ENCODE measurements at places on chromosomes 12 and 14.

DNA sequence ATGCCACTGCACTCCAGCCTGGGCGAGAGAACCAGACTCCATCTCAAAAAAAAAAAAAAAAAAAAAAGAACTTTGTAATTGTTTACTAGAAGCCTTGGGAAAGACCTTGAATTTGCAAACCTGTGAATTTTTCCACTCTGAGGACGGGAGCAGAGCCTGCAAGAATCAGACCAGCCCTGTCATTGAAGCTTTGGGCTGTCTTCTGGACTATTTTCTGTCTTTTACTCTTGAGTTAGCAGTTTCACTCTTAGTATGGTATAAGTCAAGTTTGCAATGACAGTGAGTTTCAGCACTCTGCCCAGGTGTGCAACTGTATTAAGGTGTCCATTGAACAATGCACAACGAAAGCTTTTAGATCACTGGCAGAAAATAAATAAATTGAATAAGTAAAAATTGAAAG is 81.4 kb upstream of the KRAS start:
- DNase-seq, result no peak

DNA sequence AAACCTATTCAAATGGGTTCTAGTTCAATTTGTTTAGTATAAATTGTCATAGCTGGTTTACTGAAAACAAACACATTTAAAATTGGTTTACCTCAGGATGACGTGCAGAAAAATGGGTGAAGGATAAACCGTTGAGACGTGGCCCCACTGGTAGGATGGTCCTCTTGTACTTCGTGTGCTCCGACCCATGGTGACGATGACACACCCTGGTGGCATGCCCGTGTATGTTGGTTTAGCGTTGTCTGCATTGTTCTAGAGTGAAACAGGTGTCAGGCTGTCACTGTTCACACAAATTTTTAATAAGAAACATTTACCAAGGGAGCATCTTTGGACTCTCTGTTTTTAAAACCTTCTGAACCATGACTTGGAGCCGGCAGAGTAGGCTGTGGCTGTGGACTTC is 8.3 kb downstream of the CALM1 start:
- no peak for DNase-seq

DNA sequence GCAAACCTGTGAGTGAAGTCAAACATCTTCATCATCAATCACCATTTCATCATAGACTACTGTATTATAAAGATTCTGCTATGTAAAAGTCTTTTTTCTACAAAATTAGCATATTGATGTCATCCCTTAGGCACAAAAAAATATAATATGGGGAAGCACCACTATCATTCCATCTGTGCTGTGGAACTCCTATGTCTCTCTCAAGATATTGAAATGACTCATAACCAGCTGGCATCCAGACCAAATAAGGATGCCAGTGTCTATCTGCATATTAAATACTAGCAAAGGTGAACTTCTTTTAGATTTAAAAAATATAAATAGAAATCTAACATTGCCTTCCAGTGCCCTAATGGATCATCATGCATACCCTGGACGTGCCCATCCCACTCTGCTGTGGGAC is 17.9 kb upstream of the DCAF5 start:
- DNase-seq, result no peak

GRCh38 chr12:76813265-76813664 is 49.4 kb downstream of the ZDHHC17 start:
- DNase-seq, result no peak

- no peak for DNase-seq
Observed at GRCh38 chr12:92445253-92446082, 257.3 kb upstream of the PLEKHG7 start.

DNA sequence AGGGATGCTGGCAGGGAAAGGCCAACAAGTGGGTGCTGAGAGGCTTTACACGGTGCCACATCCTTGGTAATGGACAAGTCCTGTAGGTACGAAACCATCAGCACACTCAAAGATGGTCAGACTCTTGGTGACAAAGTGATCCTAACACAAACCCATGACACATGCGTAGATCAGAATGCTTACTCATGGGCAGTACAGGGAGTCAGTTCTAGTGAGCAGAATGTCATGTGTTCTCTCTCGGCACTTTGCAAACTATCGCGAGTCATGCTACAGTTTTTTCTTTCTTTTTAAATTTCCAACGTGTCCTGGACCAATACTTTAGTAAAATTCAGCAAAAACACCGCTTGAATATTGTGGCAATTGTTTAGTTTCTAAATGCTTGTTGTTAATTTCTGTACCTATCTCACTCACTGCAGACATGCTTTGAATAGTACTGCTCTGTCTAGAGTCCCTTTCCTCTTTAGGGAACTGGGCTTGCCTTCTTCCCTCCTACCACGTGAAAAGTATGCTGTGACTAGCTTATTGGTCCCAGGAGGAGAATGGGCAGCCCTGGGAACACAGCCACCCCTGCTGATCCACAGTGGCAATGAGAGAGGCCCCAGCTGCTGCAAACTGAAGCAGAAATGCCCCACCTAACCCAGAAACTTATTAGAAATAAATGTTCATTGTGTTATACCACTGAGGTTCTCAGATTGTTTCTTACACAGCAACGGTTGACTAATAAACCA is 62.4 kb downstream of the UBR7 start:
- no peak for DNase-seq

DNA sequence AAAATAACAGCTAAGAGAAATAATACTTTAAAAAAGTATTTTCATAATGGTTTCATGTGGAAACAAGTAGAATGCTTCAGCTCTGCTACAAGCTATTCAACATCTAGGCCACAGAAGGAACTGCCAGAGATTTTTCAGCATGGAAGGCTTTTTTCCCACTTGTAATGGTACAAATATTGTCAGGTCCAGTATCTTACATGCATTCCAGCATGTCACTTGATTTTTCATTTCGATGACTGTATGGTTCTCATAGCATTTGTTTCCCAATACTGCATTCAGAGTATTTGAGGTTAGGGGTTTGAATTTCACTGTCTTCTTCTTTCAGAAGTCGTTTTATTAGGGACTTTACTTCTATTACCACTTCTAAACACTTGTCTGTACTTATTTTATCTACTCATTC is 1701.5 kb upstream of the FLRT2 start:
- no peak for DNase-seq

DNA sequence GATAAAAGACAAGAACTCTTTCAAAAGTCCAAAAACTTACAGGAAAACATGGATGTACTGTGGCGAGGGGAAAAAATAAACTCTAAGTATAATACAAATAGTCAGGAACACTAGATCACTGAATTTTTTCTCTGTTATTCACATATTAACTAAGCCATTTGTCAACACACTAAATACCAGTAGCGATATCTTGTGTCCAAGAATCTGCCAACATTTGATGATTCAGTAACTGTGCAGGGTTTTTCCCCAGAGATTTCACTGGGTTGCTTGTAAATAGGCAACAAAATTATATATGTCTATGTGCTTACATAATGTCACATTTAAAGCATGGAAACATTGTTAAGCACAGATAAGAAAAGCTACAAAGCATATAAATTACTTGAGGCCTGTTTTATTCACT is 205.9 kb downstream of the KIF21A start:
- DNase-seq, result no peak

- no peak for DNase-seq
Observed at GRCh38 chr12:89706986-89707702, 1.5 kb downstream of the ATP2B1 start.

GRCh38 chr14:105162669-105162979 is 6.0 kb downstream of the JAG2 start:
- no peak for DNase-seq

DNA sequence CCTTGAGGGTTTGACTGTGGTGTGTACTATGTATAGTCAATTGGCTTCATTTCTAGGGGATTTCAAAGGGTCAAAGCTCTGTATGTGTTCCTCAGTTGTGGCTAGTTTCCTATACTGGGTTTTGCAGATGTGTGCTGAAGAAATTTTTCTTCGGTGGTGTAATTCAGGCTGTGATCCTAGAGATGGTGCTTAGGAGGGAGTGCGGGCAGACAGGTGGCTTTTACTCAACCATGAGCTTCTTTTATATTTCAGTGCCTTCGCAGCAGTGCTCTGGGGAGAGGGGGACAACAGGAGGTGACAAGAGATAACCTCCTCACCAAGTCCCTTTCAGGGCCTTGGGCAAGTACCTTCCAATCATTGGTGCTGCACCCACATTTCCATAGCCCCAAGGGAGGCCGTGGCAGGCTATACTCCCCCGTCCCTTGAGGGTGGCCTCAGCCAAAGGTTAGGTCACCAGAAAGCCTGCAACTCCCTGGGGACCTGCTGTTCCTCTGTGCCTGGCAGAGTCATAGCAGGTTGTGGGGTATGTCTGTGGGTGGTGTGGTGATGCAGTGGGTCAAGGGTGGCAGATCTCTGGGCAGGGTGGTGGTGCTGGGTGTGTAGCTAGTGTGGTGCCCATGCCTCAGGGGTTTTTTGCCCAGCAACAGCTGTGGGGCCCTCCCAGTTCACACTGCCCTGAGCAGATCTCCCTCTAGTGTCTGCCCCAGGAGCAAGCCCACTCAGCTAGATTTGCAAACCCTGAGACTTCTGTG is 37.0 kb upstream of the TMX1 start:
- DNase-seq, result no peak
